ENCODE measurements at places on chromosomes 5 and 9. TPM values are rescaled to one million over a fixed set of nuclear protein-coding genes. Genes with fewer than 3 reads are reported as not detected.
A peak's percentile ranks its signal among the peaks of the same experiment; 100 is the strongest.

The SLC34A1 gene
- not detected for total RNA-seq

The DMRT3 gene
- total RNA-seq: not detected

The LECT2 gene
- total RNA-seq: not detected

The FOXD4L5 gene
- not detected for total RNA-seq

DNA sequence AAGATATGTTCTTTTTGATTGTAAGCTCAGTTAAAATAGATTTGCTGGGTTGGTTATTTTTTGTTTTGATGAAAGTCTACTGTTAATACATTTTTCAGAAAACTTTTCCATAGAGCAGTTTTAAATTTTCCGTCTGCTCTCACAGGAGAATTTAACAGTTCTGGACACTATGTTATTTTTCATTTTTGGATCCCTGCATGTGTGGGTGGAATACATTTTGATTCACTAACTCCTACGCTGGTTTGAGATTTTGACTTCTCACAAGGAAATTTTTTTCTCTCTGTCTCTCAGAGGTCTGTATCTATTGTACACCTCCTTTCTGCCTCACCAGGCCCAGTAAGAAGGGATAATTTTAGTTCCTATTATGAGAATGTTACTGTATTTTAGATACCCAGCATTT, 502.4 kb downstream of the CDH10 start:
- H3K4me1 ChIP-seq: no peaks in the 10 kb centered on the region
- H3K36me3 ChIP-seq: no peaks in the 10 kb centered on the region
- no peak overlapping the region for H3K27ac ChIP-seq
- H3K27me3 ChIP-seq: no peaks in the 10 kb centered on the region
- DNase-seq: no peak

DNA sequence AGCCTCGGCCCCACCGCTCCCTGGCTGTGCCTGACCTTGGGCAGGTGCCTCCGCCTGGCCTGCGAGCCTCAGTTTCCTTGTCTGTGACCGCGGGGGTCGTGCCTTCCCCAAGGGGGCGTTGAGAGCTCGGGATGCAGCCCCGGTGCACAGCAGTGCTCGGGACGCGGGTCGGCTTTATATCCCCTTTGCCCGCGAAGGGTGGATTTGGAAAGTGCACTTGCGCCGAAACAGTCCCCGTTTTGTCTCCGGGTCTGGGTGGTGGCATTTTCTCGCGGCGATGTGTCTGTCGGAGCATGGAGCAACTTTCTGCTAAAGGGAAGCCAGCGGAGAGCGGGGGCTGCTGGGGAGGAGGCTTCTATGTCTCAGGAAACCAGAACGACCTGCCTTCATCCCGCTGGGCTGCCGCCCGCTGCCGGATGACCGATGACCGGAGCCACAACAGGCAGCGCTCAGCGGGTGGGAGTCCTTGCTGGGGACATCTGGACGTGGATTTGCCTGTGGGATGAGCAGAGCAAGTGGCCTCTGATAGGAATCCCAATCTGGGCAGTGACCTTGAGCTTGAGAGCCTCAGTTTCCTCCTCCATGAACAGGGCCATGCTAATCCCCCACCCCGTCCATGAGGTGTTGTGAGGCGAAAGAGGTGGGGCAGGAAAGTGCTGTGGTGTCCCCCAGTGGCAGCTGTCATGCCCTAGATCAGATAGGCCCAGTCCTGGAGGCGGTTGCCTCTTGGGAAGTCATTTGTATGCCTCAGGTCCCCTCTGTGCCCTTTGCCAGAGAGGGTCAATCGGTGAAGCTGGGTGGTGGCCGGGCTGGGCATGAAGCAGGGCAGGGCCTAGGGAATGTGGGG, 651 bp downstream of the HRH2 start:
- peaks cover 31% of the 10 kb centered on the region for H3K27me3 ChIP-seq
- no peaks in the 10 kb centered on the region for H3K36me3 ChIP-seq
- no peaks in the 10 kb centered on the region for H3K4me1 ChIP-seq
- H3K27ac ChIP-seq: no peak overlapping the region
- peak; percentile 79 for DNase-seq

GRCh38 chr5:17156463-17156862, 61.0 kb upstream of the BASP1 start:
- no peaks in the 10 kb centered on the region for H3K27me3 ChIP-seq
- H3K36me3 ChIP-seq: no peaks in the 10 kb centered on the region
- no peaks in the 10 kb centered on the region for H3K4me1 ChIP-seq
- no peak for DNase-seq
- peak overlapping the region; percentile 0 for H3K4me3 ChIP-seq
- no peak overlapping the region for H3K27ac ChIP-seq

GRCh38 chr5:78887384-78888118, 97.6 kb downstream of the ARSB start:
- H3K27ac ChIP-seq: no peak overlapping the region
- H3K4me3 ChIP-seq: no peak overlapping the region
- DNase-seq: peak; percentile 38
- no peaks in the 10 kb centered on the region for H3K27me3 ChIP-seq

DNA sequence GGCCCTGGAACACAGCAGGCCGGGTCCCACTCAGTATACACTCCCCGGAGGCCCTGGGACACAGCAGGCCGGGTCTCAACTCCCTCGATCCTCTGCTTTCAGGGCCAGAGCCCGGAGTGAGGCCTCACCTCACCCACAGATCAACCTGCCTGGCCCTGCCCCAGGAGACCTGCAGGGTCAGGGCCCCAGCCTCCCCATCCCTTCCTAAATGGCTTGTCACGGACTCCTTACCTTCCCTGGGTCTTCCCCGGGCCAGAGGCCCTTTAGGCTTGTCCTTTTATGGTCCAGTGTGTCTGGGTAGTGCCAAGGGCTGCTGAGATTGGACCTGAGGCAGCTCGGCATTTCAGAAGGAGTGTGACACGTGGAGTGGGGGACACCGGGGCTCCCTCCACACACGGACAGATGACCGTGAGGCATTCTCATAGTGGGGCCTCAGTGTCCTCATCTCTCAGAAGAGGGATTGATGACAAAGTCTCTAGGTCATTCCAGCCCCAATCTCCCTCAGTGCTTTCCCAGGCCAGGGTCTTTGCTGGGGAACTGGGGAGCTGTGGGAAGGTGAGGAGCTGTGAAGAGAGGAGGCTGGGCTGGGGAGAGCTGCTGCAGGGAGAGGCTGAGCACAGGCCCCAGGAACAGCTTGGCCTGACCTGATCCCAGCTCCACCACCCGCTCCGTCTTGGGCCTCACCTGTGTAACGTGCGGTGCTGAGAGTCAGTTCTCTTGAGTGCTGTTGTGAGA, 18.0 kb upstream of the PLEKHG4B start:
- no peak overlapping the region for H3K27ac ChIP-seq
- H3K4me3 ChIP-seq: no peak overlapping the region
- no peak for DNase-seq

DNA sequence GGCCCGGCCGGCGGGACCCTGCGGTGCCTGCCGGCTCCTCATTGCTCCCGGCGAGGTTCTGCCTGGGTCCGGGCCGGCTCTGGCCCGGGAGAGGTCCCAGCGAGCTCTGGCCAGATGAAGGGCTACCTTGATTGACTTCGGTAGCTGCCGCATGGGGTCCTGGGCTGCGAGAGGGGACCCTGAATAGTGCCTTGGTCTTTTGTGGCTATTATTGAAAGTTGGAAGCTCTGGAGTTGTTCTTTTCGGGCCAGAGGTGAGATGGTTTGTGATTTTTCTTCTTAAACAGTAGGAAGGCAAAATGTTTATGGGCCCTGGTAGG, 635 bp downstream of the NAA35 start:
- peaks cover 32% of the 10 kb centered on the region for H3K36me3 ChIP-seq
- no peaks in the 10 kb centered on the region for H3K27me3 ChIP-seq
- peak overlapping the region; percentile 98 for H3K4me3 ChIP-seq
- peak overlapping the region; percentile 72 for H3K27ac ChIP-seq
- DNase-seq: no peak
- no peaks in the 10 kb centered on the region for H3K4me1 ChIP-seq

DNA sequence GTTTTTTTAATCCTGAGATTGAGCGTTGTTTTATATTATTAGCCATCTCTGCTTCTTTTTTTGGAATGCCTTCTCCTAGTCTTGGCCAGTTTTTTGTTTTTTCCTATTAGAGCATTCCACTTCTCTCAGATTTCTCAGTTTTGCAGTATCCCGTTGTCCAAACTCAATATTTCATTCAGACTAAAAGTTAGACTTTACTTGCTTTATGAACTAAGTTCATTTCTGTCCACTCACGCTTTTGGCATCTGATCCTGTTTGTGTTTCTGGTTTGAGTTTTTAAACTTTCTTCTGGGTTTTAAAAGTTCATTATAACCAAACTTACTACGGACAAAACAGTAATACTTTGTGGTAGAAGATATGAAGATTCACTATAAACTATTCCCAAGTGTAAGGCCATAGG, 288.3 kb upstream of the MPDZ start:
- H3K27me3 ChIP-seq: no peaks in the 10 kb centered on the region
- no peaks in the 10 kb centered on the region for H3K36me3 ChIP-seq
- no peak overlapping the region for H3K27ac ChIP-seq
- no peaks in the 10 kb centered on the region for H3K4me1 ChIP-seq
- H3K4me3 ChIP-seq: no peak overlapping the region

DNA sequence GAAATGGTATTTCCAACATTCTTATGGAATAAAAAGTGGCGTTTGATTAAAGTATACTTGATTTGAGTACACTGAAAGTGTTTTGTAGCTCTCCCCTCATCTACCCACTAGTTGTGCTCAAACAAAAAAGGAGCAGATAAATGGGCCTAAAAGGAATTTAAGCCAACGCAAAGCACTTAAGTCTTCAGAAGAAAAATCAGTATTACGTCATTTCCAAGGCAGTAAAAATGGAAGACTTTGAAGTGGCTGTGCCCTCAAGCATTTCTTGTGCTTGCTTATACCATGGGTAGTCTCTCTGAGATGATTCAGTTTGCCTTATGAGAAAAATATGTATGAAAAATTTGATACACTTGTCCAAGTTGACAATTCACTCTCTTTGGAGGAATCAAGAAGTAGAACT, 279.9 kb upstream of the CD180 start:
- H3K4me3 ChIP-seq: no peak overlapping the region
- H3K4me1 ChIP-seq: no peaks in the 10 kb centered on the region
- H3K27ac ChIP-seq: no peak overlapping the region
- H3K27me3 ChIP-seq: no peaks in the 10 kb centered on the region
- H3K36me3 ChIP-seq: no peaks in the 10 kb centered on the region

DNA sequence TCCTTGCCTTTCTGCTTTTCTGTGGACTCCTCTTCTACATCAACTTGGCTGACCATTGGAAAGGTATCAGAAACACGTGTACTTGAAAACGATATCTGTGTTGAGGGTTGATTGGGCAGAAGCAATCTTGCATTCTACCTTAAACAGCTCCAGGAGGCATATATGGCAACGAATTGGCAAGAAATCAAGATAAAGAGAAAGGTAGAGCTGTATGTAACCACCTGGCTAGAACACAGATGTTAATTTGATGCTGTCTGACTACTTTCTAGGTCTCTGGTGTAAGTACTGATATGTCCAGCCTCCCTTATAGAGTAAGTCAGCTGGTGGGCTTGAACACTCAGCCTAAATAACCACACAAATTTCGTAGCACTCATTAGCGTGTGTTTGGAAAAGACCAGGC, 1.3 kb downstream of the MAN1B1 start:
- no peak for DNase-seq
- no peaks in the 10 kb centered on the region for H3K4me1 ChIP-seq
- no peaks in the 10 kb centered on the region for H3K27me3 ChIP-seq

DNA sequence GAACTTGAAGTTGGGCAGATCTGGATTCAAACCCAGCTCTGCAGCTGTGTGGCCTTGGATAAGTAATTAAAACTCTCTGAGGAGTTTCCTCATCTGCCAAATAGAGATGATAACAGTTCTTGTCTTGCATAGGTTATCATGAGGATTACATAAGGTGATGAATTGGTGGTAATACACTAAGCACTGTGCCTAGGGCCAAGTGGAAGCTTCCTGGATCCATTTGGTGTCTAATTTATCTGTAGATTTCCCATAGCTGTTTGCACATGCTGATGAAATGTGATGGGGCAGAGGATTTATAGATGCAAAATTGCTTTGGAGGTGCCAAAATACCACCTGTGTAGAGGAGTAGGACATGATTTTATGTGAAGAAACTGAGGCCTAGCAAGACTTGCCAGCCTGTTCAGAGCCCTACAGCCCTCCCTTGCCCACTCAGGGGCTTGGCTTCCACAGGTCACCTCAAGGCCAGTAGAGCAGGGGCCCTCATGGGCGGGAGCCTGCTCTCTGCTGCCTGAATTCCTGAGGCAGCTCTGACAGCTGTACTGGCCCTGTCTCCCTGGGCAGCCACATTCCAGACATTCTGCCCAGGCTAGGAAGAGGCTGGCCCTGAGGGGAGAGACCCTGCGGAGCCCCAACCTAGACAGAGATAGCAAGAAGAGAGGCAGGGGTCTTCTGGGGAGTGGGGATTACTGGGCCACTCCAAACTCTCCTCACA, 5.9 kb upstream of the FAT2 start:
- H3K27me3 ChIP-seq: no peaks in the 10 kb centered on the region
- H3K4me3 ChIP-seq: no peak overlapping the region
- peak overlapping the region; percentile 45 for H3K27ac ChIP-seq

DNA sequence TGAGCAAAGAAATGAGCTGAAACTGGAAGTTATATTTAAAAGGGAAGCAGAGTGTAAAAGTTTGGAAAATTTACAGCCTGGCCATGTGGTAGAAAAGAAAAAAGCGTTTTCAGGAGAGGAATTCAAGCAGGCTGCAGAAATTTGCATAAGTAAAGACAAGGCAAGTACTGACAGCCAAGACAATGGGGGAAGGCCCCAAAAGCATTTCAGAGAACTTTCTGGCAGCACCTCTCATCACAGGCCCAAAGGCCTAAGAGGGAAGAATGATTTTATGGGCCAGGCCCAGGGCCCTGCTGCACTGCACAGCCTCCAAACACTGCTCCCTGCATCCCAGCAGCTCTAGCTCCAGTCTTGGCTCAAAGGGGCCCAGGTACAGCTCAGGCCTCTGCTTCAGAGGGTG, 169.7 kb downstream of the GLIS3 start:
- no peak overlapping the region for H3K27ac ChIP-seq
- no peaks in the 10 kb centered on the region for H3K27me3 ChIP-seq
- no peaks in the 10 kb centered on the region for H3K4me1 ChIP-seq
- H3K4me3 ChIP-seq: no peak overlapping the region
- no peaks in the 10 kb centered on the region for H3K36me3 ChIP-seq

- no peaks in the 10 kb centered on the region for H3K4me1 ChIP-seq
- DNase-seq: no peak
- H3K27ac ChIP-seq: no peak overlapping the region
- H3K27me3 ChIP-seq: no peaks in the 10 kb centered on the region
- peaks cover 22% of the 10 kb centered on the region for H3K36me3 ChIP-seq
These were observed 64.0 kb downstream of the NACC2 start for GRCh38 chr9:136031094-136031493.

- H3K36me3 ChIP-seq: peaks cover 10% of the 10 kb centered on the region
- H3K27ac ChIP-seq: no peak overlapping the region
- no peaks in the 10 kb centered on the region for H3K27me3 ChIP-seq
- no peaks in the 10 kb centered on the region for H3K4me1 ChIP-seq
These were observed 71.9 kb downstream of the INSL6 start for GRCh38 chr9:5113523-5113922.

- H3K27me3 ChIP-seq: no peaks in the 10 kb centered on the region
- H3K4me1 ChIP-seq: no peaks in the 10 kb centered on the region
- H3K4me3 ChIP-seq: no peak overlapping the region
- no peak for DNase-seq
- H3K36me3 ChIP-seq: no peaks in the 10 kb centered on the region
- no peak overlapping the region for H3K27ac ChIP-seq
These were observed 81.1 kb upstream of the KLF9 start for GRCh38 chr9:70495514-70495913.

- H3K4me3 ChIP-seq: no peak overlapping the region
- no peak overlapping the region for H3K27ac ChIP-seq
- no peaks in the 10 kb centered on the region for H3K4me1 ChIP-seq
These were observed 77.0 kb downstream of the CYFIP2 start for GRCh38 chr5:157342822-157343402.

Measured in endodermal cell (in vitro differentiated cells).